ENCODE measurements at places on chromosomes 2 and 18. TPM values are rescaled to one million over a fixed set of nuclear protein-coding genes. Genes with fewer than 3 reads are reported as not detected.

The CRYGB gene
- total RNA-seq: not detected

GRCh38 chr2:121049131-121049530 lies 235.9 kb downstream of the TFCP2L1 start:
- no peak for DNase-seq

- no peak for DNase-seq
These were observed 96.5 kb downstream of the EPB41L5 start for GRCh38 chr2:120109186-120110061.

DNA sequence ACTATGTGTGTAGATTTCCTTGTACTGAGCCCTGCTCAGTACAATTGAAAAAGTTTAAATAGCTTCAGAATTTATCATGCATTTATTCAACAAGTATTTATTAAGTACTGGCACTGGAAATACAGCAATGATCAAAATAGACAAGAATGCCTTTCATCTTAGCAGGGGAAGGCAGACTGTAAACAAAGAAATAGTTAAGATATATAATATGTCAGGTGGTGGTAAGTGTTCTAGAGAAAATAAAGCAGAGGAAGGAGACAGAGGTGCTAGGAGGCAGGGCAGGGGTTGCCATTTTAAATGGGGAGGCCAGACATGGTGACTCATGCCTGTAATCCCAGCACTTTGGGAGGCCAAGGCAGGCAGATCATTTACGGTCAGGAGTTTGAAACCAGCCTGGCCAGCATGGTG lies 13.6 kb upstream of the LIPG start:
- DNase-seq: no peak

DNA sequence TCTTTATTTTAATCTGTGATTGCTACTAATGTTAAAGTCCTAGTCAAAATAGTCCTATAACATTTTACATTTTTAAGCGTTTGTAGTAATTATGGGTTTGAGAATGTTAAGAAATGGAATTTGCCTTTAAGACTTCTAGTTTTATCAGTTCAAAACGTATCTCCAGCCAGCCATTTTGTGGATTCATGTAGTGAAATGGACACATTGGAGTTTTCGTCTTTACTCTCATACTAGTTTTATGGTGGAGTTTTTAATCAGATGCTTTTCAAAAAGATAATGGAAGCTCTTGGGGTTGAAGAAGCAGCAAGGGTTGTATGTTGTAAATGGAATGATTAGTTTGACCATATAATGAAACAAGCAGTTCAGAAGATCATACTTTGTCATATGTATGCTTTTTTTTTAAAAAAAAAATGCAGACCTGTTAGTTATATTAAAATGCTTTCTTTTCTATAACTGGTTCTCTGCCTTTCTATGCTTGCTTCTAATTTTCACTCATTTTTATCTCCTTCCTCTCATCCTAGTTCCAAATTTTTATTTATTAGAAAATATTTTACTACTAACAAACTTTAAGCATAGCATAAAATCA lies 16.6 kb downstream of the VAPA start:
- DNase-seq: no peak

- DNase-seq: no peak
These were observed 29.8 kb upstream of the TMEM214 start for GRCh38 chr2:27003007-27003406.

DNA sequence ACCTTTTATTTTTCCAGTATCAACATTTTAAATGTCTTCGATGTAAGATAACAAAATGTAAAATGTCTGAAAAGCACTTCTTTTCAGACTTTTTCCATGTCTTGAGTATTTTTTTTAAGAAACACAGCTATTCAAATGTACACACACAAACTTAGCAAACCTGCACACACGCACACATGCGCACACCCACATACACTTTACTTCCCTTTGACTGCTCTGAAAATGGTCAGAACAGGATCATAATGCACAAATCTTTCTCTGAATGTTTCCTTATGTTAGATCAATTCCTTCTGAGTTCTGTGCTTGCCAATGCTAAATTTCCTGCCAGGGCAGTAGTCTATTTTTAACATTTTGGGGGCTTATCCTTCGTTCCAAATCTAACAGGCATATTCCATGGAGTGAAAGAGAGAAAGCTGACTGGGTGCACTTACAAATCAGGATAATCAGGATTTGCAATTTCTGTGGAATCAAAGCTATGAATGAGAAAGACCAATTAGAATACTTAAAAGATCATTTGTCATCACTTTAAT lies 136.3 kb downstream of the ZEB2 start:
- DNase-seq: no peak

Measured in aorta (tissue), 5 donors.